ENCODE measurements at places on chromosomes 7 and 10.

DNA sequence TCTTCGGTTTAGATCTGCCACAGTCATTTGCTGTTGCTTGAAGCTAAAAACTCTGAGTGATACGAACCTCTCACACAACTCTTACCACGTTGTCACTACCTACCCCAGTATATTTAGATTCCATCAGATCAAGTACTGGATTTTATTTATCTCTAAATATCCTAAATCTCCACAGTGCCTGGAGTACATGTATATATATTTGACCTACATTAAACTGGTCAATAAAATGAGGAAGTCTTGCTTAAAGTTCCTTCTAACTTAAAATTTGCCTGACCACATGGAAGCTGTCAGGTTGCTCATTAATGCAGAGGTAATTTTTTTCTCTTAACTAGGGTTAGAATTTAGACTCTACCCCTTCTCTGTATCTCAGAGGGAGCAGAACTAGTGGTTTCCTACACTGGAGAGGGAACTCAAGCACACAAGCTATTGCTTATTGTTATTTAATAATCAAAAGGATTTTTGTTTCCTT is 3.1 kb upstream of the MACC1 start:
- no peak for DNase-seq

DNA sequence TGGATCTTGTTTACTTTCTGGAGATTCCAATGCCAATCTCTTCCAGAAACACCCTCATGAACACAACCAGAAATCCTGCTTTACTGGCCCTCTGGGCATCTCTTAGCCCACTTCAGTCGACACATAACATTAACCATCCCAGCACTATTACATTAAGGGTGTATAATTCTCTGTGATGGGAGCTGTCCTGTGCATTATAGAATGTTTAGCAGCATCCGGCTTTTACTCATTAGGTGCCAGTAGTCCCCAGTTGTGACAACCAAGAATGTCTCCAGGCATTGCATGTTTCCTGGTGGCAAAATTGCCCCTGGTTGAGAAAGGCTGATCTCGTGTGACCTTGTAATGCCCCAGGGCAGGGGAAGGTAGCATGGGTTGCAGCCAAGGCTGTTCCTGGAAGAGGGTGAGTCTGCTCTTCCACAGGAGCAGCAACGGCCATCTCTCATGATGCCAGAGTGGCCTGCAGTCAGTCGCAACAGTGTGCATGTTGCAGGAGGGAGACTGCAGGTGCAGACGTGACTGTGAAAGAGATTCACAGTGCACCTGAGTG is 2.6 kb upstream of the DDC start:
- no peak for DNase-seq

- no peak for DNase-seq
These were observed 852.9 kb downstream of the LRMDA start for GRCh38 chr10:76284351-76284750.

GRCh38 chr10:122265896-122266295 is 5.2 kb upstream of the BTBD16 start:
- DNase-seq, result no peak

GRCh38 chr7:11648101-11648500 is 183.9 kb downstream of the THSD7A start:
- no peak for DNase-seq

DNA sequence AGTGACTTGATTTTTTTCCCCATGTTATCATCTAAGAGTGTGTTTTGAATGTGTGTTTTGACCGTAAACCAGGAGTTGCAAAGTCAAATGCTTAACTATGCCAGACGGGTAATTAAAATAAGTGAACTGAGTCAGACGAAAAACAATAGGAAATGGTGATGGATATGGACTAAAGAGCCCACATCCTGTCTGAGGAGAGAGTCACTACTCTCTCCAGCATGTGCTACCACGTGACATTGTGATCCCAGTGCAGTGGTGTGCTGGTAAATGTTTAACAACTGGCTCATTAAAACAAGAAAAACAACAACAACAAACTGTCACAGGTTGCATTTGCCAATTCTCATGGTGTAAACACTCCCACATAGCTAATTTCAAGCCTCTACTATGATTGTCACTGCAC is 164.3 kb downstream of the SUGCT start:
- DNase-seq, result peak; percentile 54

- DNase-seq, result no peak
These were observed 156.5 kb downstream of the DOCK4 start for GRCh38 chr7:112049555-112050249.

GRCh38 chr7:25179325-25179724 is 49.0 kb downstream of the NPVF start:
- no peak for DNase-seq

DNA sequence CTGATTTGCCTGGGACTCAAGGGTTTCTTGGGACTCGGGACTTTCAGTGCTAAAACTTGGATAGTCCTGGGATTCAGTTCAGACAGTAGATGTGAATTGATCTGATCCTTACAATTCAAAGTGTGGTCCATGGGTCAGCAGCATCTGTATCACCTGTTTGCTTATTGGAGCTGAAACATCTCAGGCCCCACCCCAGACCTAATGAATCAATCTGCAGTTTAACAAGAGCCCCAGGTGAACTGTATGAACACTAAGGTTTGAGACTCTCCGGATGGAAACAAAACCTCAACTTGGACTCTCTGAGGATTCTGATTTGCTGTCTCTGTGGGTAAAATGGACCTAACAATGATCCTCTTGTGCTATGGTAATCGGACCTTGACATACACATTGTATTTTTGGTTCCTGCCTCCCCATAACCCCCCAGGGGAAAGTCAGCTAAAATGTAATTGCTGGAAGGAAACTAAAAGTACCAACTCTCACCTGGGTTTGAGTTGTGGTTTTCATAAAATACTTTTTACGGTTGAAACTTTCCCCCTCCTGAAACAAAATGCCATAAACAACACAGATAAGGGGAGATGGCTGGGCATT is 11.7 kb downstream of the CYP26A1 start:
- no peak for DNase-seq

DNA sequence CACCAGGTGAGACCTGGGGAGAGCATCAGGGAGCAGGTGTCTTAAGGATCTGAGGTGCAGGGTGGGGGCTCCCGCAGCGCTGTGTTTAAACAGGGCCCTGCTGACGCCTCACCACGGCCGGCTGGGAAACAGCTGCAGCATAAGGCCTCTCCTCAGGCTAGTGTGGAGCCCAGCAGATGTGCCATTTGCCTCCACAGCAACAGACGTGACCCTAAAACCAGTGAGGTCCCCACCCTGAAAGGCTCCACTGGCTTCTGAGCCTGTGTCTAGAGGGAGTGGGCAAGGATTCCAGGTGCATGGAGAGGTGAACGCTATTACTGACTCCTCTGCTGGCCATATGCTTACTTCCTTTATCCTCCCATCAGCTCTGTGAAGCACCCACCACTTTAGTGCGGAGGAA is 47.8 kb downstream of the SYPL1 start:
- DNase-seq, result no peak
